Bladder microvascular endothelial cell (primary cell): ENCODE measurements at places on chromosomes 6 and 20. TPM values are rescaled to one million over a fixed set of nuclear protein-coding genes. Genes with fewer than 3 reads are reported as not detected.

Gene RNF217
- 7.4 and 39.1 TPM in 2 replicates for total RNA-seq

Gene FIG4
- 9.2 and 15.2 TPM in 2 replicates for total RNA-seq

Gene TMC2
- not detected in 2 replicates for total RNA-seq

Gene FAM217A
- not detected in 2 replicates for total RNA-seq

Gene CAGE1
- total RNA-seq: under 0.01 and 0.06 TPM in 2 replicates

Gene LHFPL5
- not detected in 2 replicates for total RNA-seq

Gene PSMB8
- total RNA-seq: 67.2 and 113 TPM in 2 replicates

Gene PRICKLE4
- 2.3 and 6.2 TPM in 2 replicates for total RNA-seq

Gene MOG
- not detected in 2 replicates for total RNA-seq

Gene ZNF831
- total RNA-seq: under 0.01 TPM in 1 of 2 replicates, not detected in the other

Gene HLA-DRA
- 2.9 TPM in 1 of 2 replicates, not detected in the other for total RNA-seq

Gene GRM1
- total RNA-seq: under 0.01 TPM in 1 of 2 replicates, not detected in the other

Gene B3GALT4
- 4.8 and 10.0 TPM in 2 replicates for total RNA-seq

Gene RAB32
- 59.9 and 70.1 TPM in 2 replicates for total RNA-seq

Gene DPPA5
- total RNA-seq: not detected in 2 replicates

Gene COL21A1
- 0.06 and 0.16 TPM in 2 replicates for total RNA-seq

Gene QKI
- total RNA-seq: 141 and 278 TPM in 2 replicates

Gene SLC22A7
- total RNA-seq: not detected in 2 replicates

Gene TSPO2
- not detected in 2 replicates for total RNA-seq

Gene CDSN
- 0.06 TPM in 1 of 2 replicates, not detected in the other for total RNA-seq

Gene NHLRC1
- 1.1 and 1.2 TPM in 2 replicates for total RNA-seq

Gene BAK1
- total RNA-seq: 16.5 and 21.7 TPM in 2 replicates

Gene CLPSL1
- total RNA-seq: not detected in 2 replicates

Gene FRK
- under 0.01 and 0.06 TPM in 2 replicates for total RNA-seq

Gene ADGRF1
- total RNA-seq: not detected in 2 replicates

Gene PPP1R3G
- total RNA-seq: 0.16 and 0.44 TPM in 2 replicates

Gene QRSL1
- total RNA-seq: 5.3 and 11.8 TPM in 2 replicates

Gene FUCA2
- 29.5 and 31.1 TPM in 2 replicates for total RNA-seq

Gene MYH7B
- total RNA-seq: 0.06 and 0.16 TPM in 2 replicates

Gene MYBL2
- 15.2 and 17.3 TPM in 2 replicates for total RNA-seq

Gene SLC22A16
- not detected in 2 replicates for total RNA-seq

Gene CD83
- 2.6 and 15.7 TPM in 2 replicates for total RNA-seq

Gene EPB41L2
- total RNA-seq: 28.3 and 164 TPM in 2 replicates

Gene CST4
- total RNA-seq: not detected in 2 replicates

Gene PHACTR1
- total RNA-seq: 1.9 and 2.7 TPM in 2 replicates

Gene MATN4
- total RNA-seq: 0.06 TPM in 1 of 2 replicates, not detected in the other

Gene RIMS4
- total RNA-seq: not detected in 2 replicates

Gene TRAPPC3L
- total RNA-seq: under 0.01 and 0.19 TPM in 2 replicates

Gene PIGU
- 4.4 and 10.1 TPM in 2 replicates for total RNA-seq

Gene HTR1E
- total RNA-seq: not detected in 2 replicates

Gene BMP5
- not detected in 2 replicates for total RNA-seq

Gene HCK
- total RNA-seq: 0.06 TPM in 1 of 2 replicates, not detected in the other

Gene FAM83D
- total RNA-seq: 22.5 and 25.2 TPM in 2 replicates

Gene ZKSCAN3
- 3.7 and 7.2 TPM in 2 replicates for total RNA-seq

Gene SMLR1
- not detected in 2 replicates for total RNA-seq
